BJ (cell line): ENCODE measurements at places on chromosomes 11 and 22.

GRCh38 chr22:45226503-45227186 lies 14.0 kb downstream of the KIAA0930 start:
- DNase-seq: no peak

DNA sequence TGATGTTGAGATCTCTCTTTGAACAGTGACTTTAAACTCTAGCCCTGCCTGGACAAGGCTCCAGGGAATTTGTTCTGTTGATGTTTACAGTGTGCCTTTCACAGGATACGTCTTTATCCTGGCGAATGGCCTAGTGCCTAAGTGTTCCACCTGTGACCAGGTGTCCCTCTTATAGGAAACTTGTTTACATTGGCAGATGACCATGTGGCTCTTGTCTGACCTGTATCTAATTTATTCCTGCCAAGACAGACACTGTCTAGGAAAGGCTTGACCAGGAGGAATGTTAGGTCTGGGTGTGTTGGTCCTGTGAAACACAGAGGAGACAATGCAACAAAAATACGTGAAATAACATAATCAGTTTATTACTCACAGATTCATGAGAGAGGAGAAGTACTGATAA lies 875.6 kb downstream of the METTL15 start:
- no peak for DNase-seq

GRCh38 chr22:26215736-26216135 lies 46.5 kb downstream of the SEZ6L start:
- DNase-seq: no peak

GRCh38 chr11:8593935-8594909 lies at the start of gene STK33:
Gene STK33 (minus strand): TSS chr11:8594228. CDS start chr11:8474905, 119,323 bp downstream.
- no peak for DNase-seq

GRCh38 chr11:1022411-1022810 lies 14.1 kb downstream of the MUC6 start:
- DNase-seq: no peak

GRCh38 chr11:110711776-110712658 lies at the start of gene ARHGAP20:
Gene ARHGAP20 (minus strand): TSS chr11:110712437. CDS start chr11:110712231, 206 bp downstream.
- DNase-seq: no peak

GRCh38 chr11:47511917-47512316 lies 41.0 kb downstream of the CELF1 start:
- DNase-seq: no peak

- no peak for DNase-seq
Measured at GRCh38 chr11:112630496-112630895, 330.7 kb upstream of the NCAM1 start.

GRCh38 chr22:37273126-37273845 lies 9.0 kb upstream of the CYTH4 start:
- DNase-seq: peak; percentile 52

- DNase-seq: no peak
Measured at GRCh38 chr11:114208377-114208776, 87.8 kb upstream of the NNMT start.

DNA sequence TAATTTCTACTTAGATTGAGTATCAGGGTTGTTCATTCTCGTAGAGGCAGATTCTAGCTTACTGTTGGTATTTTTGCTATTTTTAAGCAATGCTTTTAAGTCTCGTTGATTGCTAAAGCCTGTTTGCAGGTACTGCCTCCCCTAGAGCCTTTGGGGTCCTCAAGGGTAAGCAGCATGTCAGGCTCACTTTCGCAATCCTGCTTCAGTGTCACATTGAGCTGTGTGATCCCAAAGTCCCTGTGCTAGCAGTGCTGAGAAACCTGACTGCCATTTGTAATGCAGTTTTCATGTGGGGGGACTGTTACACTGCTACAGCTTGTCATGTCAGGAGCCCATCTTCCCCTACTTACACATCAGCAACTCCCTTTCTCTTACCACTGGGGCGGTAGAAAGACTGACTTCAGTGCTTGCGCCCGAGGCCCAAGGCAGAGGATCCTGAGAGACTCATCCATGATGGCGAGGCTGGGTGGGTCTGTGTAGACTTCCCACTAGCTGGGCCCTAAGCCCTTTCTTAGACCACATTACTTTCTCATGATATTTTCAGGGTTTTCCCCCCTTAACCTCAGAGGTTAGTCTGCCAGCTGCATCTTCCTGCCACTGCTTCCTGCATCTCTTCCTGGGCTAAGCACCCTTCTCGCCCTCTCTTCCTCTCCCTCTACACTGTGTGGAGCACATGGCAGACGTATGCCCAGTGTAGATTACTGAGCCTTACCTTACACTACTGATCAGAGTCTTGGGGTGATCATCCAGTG lies 40.8 kb upstream of the ST14 start:
- no peak for DNase-seq

DNA sequence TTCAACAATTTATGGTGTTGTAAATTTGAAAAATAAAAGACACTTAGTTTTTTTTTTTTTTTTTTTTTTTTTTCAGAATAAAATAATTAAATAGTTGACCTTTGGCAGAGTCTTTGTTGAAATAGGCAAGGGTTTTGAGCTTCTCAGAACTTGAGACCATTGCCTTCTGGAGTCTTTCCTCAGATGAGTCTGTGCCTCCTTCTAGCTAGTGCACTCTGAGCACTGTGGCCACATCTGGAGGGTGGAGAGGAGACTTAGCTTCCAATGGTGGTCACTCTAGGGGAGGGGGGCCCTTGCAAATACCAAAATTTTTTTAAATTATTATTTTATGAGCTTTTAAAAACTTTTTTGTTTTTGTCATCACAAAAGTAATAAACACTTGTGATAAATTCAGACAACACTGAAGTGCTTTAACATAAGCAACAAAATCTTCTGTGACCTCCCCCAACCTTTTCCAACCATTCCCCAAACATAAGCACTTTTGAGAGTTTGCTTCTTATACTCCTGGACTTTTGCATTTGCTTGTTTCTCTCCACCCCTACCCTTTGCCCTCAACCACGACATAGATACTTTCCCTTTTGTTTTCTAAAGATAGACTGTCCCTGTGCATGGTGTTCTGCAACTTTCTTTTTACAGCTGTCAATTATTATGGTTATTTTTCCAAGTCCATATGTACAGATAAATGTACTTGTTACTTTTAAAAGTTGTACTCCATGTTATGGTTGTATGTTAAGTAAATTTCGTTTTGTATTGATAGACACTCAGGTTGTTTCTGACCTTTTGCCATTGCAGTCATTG lies 41.1 kb downstream of the BMAL1 start:
- DNase-seq: no peak

GRCh38 chr11:46236918-46237247 lies 40.6 kb upstream of the CREB3L1 start:
- DNase-seq: no peak

- no peak for DNase-seq
Measured at GRCh38 chr22:44811141-44811540, 58.8 kb downstream of the ARHGAP8 start.

DNA sequence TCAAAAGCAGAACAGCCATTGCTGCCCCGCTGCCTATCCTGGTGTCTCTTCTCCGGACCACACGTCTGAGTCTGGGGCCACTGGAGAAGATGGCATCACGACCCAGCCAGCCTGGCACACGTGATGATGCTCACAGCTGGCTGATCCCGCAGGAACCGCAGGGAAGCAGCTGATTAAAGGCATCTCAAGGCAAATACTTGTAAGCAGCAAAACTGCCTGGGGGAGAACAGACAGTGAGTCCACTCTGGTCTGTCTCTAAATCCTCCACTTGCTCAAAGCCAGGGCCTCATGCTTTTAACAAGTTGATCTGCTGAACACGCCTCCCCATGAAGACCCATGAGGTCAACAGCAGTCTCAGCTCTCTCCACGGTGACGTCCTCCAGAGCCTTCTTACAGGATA lies 108.6 kb downstream of the BRD1 start:
- no peak for DNase-seq

- no peak for DNase-seq
Measured at GRCh38 chr22:32699001-32699582, 102.4 kb upstream of the TIMP3 start.

- DNase-seq: no peak
Measured at GRCh38 chr11:11463405-11463804, 110.4 kb upstream of the CSNK2A3 start.

GRCh38 chr11:129590753-129591475 lies 215.3 kb downstream of the BARX2 start:
- DNase-seq: no peak

- no peak for DNase-seq
Measured at GRCh38 chr22:46750863-46751443, 11.5 kb upstream of the TBC1D22A start.

DNA sequence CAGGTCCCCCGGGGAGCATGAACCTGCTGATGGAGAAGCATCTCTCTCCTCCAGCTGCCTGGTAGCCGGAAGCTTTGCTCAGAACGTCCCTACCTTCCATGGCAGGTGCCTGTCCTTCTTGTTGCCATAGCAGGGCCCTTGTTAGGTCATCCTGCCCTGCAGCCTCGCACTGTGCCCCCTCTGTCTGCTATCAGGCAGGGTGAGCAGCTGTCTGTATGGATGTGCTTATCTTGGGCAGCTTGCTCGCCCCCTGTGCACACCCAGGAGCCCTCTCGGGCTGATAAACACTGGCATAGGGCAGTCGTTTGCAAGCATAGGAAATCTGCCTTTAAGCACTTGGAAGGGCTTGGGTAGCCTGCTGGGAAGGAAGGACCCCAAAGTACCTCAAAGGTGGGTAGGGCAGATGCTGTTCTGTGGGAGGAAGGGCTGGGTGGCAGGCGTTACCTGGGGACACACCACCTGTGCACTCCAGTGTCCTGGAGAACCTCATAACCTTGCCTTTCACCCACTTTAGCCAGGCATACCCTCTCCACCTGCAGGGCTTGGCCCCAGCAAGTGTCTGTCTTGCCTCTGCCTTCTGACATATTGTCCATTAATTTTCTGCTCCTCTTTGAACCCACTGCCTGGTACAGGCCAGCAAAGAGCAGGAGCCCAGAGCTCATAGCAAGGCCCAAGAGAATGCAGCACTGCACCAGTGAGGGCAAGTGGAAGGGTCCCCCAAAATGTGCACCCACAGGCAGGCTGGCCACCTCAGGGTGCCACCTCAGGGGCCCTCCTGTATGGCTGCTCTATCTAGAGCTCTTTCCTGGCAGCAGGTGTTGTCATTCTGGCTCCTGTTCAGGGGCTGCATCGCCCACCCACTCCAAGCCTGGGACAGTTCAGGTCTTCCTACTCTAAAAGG lies 8.0 kb upstream of the COMT start:
- no peak for DNase-seq

DNA sequence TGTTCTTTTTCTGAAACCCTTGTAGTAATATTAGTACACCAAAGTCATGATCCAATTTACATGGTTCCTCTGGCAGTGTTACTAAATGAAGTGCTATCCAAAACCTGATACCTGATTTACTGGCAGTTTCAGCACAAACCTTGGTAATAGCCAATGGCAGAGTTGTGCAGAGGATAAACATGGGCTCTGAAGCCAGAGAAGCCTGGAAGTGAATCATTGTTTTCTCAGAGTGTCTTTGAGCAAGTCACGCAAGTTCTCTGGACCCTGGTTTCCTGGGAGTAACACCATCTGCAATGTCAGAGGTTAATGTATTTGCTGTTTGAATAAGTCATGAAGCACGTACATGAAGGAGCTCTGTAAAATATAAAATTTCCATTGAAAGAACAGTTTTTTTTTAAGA lies 222.3 kb upstream of the NARS2 start:
- DNase-seq: peak; percentile 83

GRCh38 chr22:32775957-32776356 lies 25.5 kb upstream of the TIMP3 start:
- no peak for DNase-seq

DNA sequence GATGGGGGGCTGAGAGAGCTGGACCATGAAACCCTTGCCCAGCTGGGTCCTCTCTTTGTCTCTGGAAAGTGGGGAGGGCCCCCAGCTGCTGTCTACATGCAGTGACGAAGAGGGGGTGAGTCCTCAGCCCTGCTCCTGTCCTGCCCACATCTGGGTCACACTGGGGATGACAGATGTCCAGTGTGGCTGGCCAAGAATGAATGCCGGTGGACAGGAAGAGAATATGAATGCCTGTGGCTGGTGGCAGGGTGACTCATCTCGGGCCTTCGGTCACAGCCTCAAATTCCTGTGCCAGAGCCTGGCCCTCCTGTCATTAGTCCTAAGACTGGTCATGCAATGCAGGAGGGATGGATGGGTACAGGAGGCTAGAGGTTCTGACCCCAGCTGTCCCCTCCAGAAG lies 2.2 kb upstream of the PNPLA3 start:
- DNase-seq: peak; percentile 40

DNA sequence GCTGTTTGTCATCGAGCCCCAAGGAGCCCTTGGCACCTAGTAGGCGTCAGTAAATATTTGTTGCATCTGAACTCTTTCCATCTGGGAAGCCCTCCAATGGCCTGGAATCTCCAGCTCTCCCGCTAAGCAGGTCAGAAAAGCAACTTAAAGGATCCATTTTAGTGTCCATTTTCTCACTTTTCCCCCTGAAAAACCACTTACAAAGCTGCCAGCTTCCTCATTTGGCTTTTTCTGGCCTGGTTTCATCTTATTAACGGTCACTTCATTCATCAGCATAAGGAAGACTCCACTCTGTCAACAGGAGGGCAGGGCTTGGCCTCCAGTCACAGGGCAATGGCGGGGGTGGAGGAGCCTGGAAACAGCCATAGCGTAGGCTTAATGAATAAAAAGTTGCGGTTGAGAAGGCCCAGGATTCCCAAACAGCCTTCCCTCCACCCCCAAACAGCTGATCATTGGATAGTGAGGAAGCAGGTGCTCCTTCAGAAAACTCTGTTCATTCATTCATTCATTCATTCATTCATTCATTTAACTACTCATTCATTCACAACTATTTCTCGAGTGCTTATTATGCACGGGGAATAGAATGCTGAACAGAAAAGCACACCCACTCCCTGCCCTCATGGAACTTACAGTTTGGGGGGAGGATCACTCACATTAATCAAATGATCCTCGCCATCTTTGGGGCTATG lies 104.5 kb upstream of the RCN1 start:
- DNase-seq: no peak

DNA sequence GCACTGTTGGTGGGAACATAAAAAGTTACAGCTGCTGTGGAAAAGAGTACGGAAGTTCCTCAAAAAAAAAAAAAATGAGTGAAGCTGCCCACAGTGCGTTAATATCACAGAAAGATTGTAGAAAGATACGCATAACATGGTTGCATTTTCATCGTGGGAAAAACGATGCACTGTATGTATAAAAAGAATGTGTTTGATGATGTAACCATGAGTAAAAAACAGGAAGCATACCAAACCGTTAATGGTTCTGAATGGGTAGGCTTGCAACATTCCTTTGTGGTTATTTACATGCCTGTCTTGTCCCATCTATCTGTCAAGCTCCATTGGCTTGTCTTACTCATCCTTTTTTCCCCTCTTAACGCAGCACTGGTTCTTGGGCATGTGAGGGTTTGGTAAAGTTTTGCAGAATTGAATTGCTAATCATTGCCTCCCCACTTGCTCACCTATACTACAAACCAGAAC lies 33.8 kb upstream of the DKK3 start:
- peak; percentile 95 for DNase-seq
